Motor neuron (in vitro differentiated cells): ENCODE measurements at places on chromosomes 12 and 14. TPM values are rescaled to one million over a fixed set of nuclear protein-coding genes. Genes with fewer than 3 reads are reported as not detected.

Gene NKX2-1
- total RNA-seq = not detected in 2 replicates

GRCh38 chr12:112124918-112125249 is 476 bp upstream of the TRAFD1 start:
- peak; percentile 0 for ATAC-seq

Gene SMOC1
- 0.29 and 0.33 TPM in 2 replicates for total RNA-seq

Gene SCN8A
- total RNA-seq = 19.2 and 27.7 TPM in 2 replicates

Gene KLRC1
- total RNA-seq = not detected in 2 replicates

GRCh38 chr14:26463136-26463535 is 134.7 kb downstream of the NOVA1 start:
- ATAC-seq = no peak

DNA sequence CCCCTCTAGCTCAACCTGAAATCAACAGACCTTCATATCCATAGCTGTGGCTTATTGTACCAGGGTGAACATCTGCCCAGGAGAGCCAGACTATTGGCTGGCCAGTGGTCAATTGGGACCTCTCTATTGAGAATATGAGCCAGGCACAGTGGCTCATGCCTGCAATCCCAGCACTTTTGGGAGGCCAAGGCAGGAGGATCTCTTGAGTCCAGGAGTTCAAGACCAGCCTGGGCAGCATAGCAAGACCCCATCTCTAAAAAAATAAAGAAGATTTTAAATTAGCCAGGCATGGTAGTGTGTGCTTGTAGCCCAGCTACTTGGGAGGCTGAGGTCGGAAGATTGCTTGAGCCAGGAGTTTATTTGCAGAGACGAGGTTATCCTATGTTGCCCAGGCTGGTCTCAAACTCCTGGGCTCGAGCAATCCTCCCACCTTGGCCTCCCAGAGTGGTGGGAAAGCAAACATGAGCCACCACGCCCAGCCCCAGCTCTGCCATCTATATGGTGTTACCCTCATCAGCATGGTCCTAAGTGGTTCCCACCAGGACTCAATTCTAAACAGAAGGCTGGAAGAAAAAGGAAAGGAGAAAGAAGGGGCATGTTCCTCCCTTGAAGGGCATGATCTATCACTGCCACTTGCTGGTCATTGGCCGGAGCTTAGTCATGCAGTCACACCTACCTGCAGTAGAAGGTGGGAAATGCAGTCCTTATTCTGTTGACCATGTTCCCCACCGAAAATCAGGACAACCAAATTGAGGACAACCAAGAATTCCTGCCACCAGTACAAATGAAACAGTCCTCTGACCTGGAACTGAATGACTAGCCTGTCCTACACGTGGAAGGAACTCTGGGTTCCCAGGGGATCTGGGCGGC is 33.7 kb upstream of the IFT81 start:
- ATAC-seq = no peak

- peak; percentile 49 for ATAC-seq
Measured at GRCh38 chr14:105474483-105475268, at the start of gene CRIP2. Gene CRIP2, plus strand, starts transcription at chr14:105474821. Its CDS starts 42 bp downstream, at chr14:105474863.

DNA sequence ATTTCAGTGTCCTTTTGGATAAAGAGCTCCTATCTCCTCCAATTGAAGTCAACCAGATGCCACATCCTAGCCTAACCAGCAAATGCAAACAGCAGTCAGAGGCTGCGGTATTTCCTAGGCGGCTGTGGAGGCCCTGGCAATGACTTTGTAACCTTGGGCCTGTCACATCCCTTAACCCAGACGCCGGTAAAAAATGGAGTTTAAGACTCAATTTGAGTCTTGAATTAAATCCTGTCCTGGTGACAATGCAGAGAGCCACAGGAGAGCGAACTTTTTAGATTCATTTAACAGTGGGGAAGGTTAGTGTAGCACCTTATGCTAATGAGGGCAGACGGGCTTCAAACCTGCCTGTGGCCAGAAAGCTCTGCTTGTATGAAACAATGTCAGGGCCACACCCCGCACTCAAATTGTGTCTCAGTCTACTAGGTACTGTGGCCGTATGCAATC is 1.3 kb downstream of the C12orf75 start:
- ATAC-seq = no peak

DNA sequence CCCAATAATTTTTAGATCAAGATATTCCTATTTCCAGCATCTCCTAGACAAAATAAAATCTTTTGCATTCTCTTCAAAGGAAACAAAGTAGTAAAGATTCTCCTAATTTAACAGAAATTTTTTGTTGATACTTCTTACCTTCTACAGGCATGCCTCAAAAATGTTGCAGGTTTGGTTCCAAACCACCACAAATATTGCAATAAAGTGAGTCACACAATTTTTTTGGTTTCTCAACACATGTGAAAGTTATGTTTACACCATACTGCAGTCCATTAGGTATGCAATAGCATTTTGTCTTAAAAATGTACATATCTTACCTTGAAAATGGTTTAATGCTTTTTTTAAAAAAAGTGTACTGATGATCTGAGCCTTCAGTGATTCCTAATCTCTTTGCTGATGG is 65.6 kb upstream of the USP15 start:
- no peak for ATAC-seq

DNA sequence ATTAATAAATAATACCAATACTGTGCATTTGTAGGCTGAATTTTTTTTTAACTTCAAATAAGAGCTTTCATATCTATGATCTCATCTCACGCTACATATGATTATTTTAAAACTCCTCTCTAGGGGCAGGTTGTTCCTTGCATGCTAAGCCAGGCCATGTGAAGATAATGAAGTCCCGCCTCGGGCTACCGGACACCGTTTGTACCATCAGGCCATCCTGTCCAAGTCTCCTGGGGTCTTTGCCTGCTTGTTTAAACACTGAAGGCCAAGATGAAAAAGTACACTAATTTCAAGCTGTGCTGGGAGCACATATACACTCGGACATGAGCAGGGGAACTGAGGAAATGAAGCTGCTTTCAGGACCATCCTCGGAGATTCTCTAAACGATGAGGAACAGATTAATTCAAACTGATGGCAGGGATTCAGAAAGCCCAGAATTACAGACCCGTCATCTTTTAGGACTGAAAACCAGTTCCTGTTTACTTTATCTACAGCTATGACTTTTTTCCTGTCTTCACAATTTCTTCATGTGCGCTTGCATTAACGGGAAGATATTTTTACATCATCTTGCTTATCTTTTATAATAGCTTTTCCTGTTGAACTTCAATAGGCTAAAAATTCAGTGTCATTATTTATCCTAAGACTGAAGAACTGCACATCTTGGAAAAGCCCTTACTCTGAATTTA is 6.3 kb upstream of the ABHD12B start:
- ATAC-seq = no peak

Gene SERPINA9
- not detected in 2 replicates for total RNA-seq

Gene SLC39A5
- 1.7 and 2.6 TPM in 2 replicates for total RNA-seq

DNA sequence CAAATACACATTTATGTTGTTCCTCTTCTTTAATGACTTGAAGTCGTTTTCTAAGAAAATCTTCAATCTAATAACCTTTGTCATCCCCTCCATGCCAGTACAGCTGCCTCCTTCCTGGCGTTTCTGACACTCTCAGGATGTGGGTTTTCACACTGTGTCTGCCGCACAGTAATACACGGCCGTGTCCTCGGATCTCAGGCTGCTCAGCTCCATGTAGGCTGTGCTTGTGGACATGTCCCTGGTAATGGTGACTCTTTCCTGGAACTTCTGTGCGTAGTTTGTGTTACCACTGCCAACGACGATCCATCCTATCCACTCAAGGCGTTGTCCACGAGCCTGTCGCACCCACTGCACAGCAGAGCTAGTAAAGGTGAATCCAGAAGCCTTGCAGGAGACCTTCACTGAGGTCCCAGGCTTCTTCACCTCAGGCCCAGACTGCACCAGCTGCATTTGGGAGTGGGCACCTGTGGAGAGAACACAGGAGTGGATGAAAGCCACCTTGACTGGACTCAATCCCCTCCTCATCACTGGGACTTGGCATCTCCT is 1095.9 kb downstream of the TMEM121 start:
- no peak for ATAC-seq

- ATAC-seq = no peak
Measured at GRCh38 chr14:102197317-102197853, 57.7 kb downstream of the WDR20 start.
